ENCODE measurements at places on chromosomes 2 and 18.
A peak's percentile ranks its signal among the peaks of the same experiment; 100 is the strongest.

GRCh38 chr2:110828330-110828729 is 96.0 kb downstream of the ACOXL start:
- DNase-seq: no peak

GRCh38 chr2:160194351-160194750 is 5.7 kb downstream of the ITGB6 start:
- no peak for DNase-seq

- peak; percentile 14 for DNase-seq
These were observed 5.3 kb upstream of the GDF7 start for GRCh38 chr2:20661421-20662307.

DNA sequence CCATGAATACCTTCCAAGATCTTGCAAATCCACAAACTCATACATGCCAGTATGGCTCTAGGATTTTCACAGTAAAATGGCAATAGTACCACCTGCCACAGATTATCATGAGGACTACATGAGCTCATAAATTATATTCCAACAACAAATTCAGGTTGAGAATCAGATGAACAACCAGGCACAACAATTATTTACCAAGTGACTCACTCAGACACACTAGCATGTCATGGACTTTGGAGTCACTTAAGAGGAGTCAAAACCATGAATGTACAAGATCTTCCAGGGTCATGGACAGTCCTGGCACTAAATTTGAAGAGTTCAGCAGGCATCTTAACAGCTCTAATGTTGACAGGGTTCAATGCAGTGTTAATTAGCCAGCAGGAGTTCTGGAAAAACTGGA is 34.4 kb upstream of the BZW1 start:
- DNase-seq: no peak

- no peak for DNase-seq
These were observed 250.1 kb upstream of the CDH20 start for GRCh38 chr18:61082976-61083630.

GRCh38 chr18:1840878-1841277 is 730.4 kb downstream of the METTL4 start:
- no peak for DNase-seq

- no peak for DNase-seq
These were observed 8.6 kb upstream of the L3MBTL4 start for GRCh38 chr18:6423289-6423688.

DNA sequence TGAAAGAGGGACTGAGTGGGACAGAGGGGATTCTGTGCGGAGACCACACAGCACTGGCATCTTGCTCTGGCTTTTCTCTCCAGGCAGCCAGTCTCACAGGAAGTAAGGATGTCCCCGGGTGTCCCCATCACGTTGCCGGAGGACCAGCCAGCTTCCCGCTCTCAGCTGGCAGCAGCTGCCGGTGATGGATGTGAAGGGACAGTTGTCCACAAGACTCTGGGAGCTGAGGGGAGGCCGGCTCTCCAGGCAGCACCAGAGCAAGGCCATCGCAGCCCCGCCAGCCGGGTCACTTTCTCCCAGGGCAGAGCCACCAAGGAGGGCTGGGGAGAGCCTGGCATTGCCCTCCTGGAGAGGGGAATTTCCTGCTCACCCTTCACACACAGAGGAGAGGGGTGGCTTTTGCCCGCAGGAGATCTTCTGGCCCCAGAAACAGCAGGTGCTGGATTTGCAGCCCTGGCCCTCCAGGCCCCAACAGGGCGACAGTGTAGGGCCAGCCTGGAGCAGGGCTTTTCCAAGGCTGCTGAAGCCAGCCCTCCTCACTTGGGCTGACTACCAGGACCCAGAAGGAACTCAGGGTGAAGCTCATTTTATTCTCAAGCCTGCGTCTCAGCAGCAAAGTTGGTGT is 24.0 kb upstream of the B3GNT7 start:
- no peak for DNase-seq

GRCh38 chr2:136905779-136906178 is 140.4 kb downstream of the THSD7B start:
- DNase-seq: no peak

- DNase-seq: no peak
These were observed 33.4 kb upstream of the POMC start for GRCh38 chr2:25201794-25202193.

DNA sequence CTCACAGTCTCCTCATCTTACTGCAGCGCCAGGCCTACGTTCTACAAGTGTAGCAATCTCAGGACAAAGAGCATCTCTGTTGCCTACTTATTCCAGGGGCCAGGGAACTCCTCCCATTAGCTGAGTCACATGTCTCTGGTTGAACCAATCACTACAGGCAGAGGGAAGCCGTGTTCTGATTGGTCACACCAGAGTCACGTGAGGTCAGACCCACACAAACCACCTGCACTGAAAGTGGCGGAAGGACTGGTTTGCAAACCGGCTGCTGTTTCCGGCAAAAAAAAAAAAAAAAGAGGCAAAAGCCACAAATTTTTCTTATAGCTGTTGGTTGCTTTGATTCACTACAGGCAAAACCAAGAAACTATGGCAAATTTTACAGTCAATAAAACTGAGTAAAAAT is 21.9 kb upstream of the USP14 start:
- no peak for DNase-seq

GRCh38 chr2:24477229-24477628 is 13.8 kb upstream of the NCOA1 start:
- no peak for DNase-seq

- no peak for DNase-seq
These were observed 1120.8 kb upstream of the TMEFF2 start for GRCh38 chr2:193315428-193316091.

DNA sequence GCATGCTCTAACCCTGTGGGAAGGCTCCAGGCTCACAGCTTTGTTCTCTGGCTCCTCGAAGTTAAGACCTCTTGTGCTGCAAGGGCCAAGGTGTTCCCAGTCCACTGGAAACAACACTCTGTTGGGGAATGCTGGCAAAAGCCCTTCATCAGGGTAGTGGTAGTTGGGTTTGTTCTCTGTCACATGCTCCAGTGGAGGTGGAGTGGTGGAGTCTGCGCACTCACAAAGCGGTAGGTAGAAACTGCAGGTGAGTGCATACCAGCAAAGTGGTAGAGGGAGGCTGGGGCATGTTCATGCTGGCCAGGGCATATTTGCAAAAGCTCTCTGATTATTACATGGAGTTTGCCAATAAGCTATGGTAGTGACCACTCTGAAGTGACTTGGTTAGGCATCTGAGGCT is 410.5 kb downstream of the CDH19 start:
- DNase-seq: no peak

DNA sequence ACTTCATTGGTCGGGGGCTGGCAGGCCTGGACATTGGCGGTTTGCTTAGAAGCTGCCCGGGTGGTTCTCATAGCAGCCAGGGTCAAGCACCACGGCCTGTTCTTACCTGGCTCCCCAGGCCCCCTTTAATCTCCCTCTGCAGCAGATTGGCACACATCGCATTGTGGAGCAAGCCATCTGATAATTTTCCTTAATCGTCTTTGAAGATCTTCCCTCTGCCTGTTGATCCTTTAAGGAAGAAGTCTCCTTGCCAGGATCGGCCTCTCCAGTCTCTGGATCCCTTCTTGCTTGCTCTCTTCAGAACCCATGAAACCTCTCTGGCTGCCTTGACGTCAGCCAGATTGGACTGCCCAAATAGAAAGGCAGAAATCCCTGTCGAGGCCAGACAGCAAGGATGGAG is 75.8 kb downstream of the NEDD4L start:
- DNase-seq: no peak

DNA sequence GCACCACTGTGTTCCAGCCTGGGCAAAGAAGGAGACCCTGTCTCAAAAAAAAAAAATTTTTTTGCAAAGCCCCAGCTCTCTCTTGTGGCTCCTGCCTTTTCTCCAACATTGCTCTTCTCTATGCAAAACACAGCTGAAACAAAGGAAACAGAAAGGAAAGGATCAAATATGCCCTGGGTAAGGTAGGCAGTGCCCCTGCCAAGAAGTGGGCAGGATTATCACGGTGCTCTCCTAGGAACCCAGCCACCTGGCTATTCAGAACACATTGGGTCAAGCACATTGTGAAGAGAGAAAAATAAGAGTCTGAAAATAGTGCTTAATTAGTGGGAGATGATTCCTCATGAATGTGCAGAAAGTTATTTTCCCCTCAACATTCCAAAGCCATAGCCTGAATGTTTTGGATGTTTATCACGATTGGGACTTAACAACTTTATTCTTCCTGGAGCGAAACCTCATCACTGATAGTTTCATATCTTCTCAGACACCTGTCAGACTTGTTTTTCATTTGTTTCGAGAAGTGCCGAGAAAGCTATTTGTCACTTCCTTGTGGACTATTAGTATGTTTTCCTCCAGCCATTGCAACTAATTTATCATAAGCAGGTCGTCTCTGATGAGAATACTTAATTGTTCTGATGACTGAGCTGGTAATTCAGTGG is 42.7 kb upstream of the RPL31 start:
- no peak for DNase-seq

DNA sequence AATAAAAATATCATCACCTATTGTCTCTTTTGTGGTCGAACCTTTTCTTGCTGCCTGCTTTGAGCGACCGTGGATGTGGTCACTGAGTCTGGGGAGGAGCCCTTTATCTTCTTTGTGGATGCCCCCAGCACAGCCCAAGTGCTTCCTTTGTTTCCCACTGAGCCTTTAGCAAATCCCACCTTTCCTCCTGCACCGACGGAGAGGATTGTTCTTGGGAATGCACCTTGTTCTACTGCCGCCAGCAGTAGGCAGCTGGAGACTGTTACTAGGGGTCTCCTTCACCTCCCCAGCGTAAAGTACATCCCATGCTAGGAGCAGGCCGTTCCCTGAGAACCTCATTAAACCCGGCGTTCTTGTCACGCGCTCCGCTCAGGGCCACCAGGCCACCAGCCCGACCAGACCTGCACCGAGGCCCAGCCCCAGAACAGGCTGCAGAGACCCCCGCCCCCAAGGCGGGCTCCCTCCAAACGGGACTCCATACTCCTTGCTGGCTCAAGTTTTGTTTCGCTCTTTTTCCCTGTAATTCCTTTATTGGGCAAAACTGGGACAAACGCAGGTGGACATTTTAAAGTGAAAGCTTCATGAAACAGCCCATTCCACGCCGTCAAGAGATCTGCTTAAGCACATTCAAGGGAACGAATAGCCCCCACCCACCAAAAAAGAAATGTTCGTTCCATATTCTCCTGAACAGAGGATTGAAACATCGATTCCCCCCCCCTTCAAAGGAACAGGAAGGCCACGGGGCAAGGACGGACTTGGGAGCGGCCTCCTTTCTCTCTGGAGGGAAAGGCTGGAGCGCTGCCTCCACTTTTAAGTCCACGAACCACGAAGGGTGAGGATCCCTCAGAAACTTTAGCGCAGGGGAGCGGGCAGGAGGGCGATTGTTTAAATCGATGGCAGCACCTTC is 1.1 kb upstream of the MAT2A start:
- peak; percentile 54 for DNase-seq

DNA sequence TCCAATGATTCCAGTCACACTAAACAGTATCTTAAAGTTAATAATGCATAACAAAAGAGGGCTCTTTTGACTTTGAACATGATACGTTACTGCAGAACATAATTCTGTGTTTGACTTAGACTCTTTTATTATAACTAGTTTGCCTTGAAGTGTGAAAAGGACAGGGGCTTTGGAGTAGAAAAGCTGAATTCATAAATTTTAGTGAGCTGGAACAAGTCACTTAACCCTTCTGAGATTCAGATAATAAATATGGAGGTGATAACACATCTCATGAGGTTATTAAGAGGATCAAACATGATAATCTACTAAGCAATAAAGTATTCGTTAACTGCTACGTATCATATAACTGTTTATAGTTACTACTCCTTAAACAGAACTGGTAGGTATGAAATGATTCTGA is 44.7 kb upstream of the FLACC1 start:
- no peak for DNase-seq

DNA sequence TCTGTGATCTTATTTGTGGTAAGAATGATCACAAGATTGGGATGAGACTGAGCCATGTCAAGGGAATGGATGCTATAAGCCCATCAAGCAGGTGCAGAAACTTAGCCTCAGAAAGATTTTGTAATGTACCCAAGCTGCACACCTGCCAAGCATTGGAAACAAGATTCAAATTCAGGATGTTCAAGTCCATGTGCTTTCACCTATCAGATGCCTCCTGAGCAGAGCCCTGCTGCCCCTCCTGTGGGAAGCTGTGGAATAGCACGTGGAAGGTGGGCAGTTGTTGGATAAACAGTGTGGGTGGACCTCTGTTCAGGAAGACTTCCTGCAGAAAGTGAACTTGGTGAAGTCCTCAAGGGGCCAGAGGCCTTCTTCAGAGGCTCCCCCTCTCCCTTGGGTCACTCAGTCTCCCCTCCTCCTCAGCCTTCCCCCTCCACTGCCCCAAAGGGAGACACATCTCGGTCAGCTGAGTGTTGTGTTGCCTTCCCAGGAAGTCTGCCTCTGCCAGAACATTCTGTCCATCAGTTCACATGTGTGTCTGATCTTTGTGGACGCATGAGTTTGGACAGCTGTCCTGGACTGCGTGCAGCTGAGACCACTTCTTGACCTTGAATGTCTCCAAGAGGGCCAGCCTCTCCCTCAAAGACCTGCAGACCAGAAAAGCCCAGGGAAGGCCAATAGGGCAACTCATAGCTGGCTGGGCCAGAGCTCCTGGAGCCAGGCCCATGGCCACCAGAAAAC is 186.1 kb downstream of the INHBB start:
- no peak for DNase-seq

DNA sequence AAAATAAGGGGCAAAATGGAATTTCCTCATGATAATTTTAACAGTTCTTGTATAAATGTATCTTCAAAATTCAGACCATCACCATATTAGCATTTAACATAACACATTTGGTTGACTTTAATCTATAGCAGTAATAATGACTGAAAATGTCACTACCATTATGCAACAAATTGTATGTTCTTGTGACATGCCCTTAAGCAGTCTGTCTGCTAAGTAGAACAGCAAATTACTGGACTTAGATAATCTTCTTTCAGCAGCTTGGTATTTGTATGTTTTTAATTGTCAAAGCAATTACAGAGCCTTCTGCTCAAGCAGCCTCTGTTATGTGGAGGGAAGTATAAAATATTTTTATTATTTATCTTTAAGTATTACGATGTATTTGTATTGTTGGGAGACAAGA is 214.3 kb upstream of the NXPH2 start:
- DNase-seq: no peak

DNA sequence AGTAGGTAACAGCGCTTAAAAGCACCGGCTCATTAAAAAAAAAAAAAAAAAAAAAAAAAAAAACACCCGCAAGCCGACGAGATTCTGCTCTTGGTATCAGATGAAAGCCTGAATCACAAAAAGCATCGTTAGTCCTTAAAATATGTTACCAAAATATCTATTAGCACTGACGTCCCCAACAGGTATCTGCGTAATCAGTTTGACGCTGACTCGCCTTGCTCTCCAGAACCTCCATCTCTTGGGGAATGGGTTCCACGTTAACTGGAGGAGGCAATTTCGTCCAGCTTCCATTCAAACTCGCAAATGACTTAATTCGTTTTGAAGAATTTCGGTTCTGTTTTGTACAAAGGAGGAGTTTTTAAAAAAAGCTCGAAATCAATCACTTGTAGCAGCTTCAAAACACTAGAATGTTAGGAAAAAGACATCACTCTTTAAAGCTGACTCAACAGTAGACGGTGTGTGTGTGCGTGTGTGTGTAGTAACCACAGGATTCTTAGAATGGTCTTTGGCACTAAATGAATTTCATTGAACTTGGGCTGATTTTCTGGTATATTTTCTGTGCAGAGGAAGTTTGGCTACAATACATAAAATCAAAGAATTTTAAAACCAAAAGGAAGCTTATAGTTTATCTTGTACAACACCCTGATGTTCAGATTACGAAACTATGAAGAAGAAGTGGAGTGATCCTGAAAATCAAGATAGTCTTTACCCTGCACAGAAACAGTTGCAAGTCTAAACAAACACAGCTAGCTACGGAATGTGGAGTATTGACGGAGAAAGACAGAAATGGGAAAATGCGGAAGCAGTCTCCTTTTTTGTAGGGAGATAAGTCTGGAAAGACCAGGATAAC is 1.1 kb upstream of the PGAP1 start:
- DNase-seq: peak; percentile 35

All from NCI-H1105 (cell line).